ENCODE measurements at places on chromosomes 3 and 15.
A peak's percentile ranks its signal among the peaks of the same experiment; 100 is the strongest.

- no peak for DNase-seq
These were observed 67.7 kb upstream of the ATP11B start for GRCh38 chr3:182725372-182726251.

DNA sequence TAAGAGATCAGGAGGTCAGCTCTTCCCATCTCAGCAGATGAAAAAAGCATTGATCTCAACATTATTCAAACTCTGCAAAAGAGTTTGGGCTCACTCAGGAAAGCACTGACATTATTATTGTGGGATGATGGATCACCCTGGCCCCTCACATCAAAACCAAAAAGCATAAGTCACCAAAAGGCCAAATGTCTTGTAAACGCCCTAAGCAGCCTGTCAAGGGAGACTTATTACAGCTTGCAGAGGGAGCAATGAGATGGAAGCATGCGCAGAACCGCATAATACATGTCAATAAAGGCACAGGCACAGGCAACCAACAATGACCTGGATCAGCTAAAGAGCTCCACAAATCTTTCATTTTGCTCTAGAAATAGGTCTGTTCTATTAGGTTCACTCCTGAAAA, 4.6 kb downstream of the FSIP1 start:
- DNase-seq: no peak

- no peak for DNase-seq
These were observed 183.8 kb upstream of the KCNMB2 start for GRCh38 chr3:178352326-178353005.

DNA sequence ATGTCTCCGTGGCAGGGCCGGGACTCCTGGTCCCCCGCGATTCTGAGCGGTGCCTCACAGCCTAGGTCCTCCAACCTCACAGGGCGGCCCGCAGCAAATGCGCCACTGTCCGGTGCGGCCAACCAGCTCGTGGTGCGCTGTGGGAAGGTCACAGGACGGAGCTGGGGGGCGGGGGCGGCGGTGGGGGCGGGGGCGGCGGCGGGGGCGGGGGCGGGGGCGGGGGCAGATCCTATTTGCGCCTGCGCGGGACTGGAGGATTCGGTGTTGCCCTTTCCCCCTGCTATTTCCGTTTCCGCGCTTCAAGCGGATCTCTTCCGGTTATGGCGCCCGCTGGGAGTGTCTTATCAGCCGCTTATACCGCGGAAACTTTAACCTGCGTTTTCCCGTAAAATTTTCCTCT, 106.7 kb upstream of the SNRPN start:
- DNase-seq: no peak

GRCh38 chr15:73897441-73898261, 24.3 kb downstream of the TBC1D21 start:
- DNase-seq: peak; percentile 57

GRCh38 chr15:79154483-79155135, 64.0 kb upstream of the RASGRF1 start:
- no peak for DNase-seq

DNA sequence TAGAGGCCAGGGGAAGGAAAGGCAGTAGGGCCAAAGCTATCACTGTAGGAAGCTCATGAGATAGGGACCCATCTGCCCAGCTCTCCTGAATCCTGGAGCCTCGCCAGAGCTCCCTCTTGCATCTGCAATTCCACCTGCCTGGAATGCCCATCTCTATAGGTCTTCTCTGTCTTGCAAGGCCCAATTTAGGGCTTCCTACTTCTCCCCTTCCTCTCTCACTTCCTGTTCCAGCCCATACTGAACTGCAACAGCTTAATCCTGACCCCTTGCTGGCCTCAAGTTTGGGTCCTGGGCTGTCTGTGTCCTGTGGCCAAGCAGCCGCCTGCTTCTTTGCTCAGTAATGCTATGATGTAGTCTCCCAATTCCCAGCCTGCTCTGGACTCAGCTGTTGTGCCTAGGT, 3.6 kb upstream of the PTPN23 start:
- no peak for DNase-seq

GRCh38 chr3:68666429-68667136, 265.8 kb downstream of the TAFA4 start:
- DNase-seq: no peak

DNA sequence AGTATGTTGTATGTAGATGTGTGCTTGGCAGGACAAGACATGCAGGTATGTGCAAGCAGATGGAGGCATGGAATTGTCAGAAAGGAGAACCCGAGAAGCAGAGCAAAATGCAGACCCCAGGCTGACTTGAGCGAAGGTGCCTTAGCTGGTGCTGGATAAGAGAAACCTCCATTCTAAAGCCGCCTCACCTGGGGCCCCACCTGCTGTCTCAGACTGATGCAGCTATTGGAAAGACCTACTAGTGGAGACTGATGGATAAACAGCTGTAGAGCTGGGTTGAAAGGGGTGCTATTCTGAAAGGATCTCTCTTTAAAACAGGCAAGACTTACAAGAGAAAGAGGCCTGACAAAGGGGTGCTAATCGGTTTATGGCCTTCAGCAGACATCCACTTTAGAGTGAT, 86.2 kb downstream of the EPHB1 start:
- DNase-seq: no peak

DNA sequence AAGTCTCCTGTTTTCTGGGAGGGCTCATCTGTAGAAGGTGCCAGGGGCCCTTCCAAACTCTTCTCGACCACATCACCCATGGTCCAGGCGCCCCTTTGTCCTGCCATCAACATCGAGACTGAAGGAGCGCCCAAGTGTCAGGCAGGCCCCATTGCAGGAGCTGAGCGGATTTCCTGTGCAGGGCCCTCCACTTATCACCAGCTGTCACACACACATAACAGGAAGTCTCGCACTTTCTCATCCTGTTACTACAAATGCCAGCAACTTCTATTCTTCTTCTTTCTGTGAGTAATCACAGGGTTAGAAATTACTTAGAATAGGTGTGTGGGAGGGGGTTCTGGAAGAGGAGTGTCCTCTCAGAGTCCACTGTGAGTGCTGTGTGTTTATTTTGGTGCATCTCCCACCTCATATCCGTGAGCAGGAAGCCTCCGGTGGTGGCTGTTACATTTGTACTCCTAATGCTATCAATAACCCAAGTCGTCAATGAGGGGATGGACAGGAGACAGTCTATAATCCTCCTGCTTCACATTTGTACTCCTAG, at the start of gene KLHL6:
KLHL6 (minus strand) TSS at position 166 of the 541 bp plus-strand sequence; CDS start at position 113, 53 bp downstream.
- peak; percentile 56 for DNase-seq

DNA sequence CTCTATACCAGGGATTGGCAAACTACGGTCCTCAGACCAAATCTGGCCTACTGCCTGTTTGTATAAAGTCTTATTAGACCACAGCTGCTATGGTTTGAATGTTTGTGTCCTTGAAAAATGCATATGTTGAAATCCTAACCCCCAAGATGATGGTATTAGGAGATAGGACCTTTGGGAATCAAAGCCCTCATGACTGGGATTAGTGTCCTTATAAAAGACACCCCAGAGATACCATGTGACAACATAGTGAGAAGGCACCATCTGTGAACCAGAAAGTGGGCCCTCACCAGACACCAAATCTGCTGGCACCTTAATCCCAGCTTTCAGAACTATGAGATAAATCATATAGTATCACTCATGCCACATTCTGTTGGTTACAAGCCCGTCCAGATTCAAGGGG, 7.4 kb downstream of the HMCES start:
- DNase-seq: no peak

DNA sequence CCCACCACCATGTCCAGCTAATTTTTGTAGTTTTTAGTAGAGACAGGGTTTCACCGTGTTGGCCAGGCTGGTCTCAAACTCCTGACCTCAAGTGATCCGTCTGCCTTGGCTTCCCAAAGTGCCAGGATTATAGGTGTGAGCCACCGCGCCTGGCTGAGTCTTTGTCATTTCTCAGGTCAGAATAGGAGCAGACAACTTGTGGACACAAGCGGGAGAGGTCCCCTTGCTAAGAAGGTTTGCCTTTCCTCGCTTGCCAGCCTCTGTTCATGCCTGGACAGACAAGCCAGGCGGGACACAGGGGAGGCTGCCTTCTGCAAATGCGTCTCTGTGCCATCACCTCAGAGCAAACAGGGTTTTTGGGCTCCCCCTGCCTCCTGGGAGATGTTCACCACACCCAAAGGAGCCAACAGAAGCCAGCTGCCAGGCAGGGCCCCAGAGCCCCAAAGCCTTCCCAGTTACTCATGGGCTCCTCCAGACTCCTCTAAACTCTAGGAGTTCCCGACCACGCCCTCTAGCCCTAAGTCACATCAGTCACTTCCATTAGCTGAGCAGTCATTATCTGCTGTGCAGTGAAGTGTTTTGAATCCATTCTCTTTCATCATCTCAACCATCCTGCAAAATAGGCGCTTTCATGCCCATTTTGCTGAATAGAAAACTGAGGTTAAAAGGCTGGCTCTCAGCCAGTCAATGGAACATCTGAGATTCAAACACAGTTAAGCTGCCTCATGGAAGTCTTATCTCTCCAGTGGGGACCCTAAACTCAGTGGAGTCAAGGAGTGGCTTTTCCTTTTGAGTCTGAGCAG, 245.0 kb downstream of the UACA start:
- no peak for DNase-seq

- DNase-seq: no peak
These were observed 241.9 kb upstream of the TOPAZ1 start for GRCh38 chr3:43999728-44000319.

GRCh38 chr3:109825971-109826810, 488.8 kb upstream of the DPPA4 start:
- no peak for DNase-seq

GRCh38 chr3:132749786-132750185, 27.6 kb upstream of the NPHP3 start:
- DNase-seq: no peak

DNA sequence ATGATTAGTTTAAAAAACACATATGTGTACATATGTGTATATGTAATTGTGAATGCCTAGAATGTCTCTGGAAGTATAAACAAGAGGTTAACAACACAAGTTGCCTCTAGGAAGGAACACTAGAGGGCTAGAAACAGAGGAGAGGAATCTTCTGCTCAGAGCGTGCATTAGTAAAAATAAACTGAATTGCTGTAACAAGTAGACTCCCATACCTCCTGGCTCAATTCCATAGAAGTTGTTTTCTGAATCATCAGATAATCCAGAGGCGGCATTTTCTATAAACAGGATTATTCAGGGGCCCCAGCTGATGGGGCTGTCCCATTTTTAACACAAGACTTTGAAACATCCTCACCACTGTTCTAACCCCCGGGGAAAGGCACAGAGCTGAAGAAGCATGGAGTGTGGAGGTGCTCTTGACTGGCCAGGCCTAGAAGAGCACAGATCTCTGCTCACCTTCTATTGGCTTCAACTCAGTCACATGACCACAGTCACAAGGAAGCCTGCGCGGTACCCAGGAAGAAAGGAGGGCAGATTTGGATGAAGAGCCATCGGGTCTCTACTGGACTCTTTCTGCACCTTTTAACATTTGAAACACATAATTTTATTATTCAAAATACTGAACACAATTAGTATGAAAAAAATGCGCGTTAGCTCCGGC, 145.7 kb downstream of the TLE3 start:
- no peak for DNase-seq

- no peak for DNase-seq
These were observed 35.9 kb downstream of the ADCY5 start for GRCh38 chr3:123412811-123413604.

- DNase-seq: no peak
These were observed 84.2 kb downstream of the MYO9A start for GRCh38 chr15:72033711-72034110.

DNA sequence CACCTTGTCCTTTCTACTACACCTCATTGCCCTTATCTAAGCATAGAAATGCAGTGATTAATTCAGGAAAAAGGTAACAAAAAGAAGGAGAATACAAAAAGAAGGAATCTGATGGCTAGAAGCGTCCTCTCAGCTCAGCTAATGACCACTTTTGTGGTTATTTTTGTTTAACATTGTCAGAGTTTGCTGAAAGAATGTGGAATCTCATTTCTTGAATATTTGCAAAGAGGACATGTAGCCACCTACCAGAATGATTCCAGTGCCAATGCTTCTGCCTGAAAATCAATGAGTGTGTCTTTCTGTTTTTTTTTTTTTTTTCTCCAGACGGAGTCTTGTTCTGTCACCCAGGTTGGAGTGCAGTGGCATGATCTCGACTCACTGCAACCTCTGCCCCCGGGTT, 24.5 kb downstream of the NANOGP8 start:
- DNase-seq: no peak

DNA sequence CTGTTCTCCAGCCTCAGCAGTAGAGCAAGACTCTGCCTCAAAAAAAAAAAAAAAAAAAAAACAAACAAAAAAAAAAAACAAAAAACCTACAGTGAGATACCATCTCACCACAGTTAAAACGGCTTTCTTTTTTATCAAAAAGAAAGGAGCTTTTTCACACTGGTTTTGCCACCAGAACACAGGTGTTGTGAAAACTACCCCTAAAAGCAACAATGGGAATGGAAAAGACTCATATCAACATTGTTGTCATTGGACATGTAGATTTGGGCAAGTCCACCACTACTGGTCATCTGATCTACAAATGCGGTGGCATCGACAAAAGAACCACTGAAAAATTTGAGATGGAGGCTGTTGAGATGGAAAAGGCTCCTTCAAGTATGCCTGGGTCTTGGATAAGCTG, 24.8 kb upstream of the SLC25A38 start:
- no peak for DNase-seq

Measured in stimulated activated CD4-positive, alpha-beta T cell treated with anti-CD3 and anti-CD28 coated beads, Interleukin-2, amount 100 ng/mL, for 48 hours (primary cell).